RPMI7951 (cell line): ENCODE measurements at places on chromosomes 5 and 9. TPM values are rescaled to one million over a fixed set of nuclear protein-coding genes. Genes with fewer than 3 reads are reported as not detected.

The TSPAN17 gene
- total RNA-seq, result 18.5 and 23.7 TPM in 2 replicates

The COL27A1 gene
- total RNA-seq, result 2.8 and 4.7 TPM in 2 replicates

DNA sequence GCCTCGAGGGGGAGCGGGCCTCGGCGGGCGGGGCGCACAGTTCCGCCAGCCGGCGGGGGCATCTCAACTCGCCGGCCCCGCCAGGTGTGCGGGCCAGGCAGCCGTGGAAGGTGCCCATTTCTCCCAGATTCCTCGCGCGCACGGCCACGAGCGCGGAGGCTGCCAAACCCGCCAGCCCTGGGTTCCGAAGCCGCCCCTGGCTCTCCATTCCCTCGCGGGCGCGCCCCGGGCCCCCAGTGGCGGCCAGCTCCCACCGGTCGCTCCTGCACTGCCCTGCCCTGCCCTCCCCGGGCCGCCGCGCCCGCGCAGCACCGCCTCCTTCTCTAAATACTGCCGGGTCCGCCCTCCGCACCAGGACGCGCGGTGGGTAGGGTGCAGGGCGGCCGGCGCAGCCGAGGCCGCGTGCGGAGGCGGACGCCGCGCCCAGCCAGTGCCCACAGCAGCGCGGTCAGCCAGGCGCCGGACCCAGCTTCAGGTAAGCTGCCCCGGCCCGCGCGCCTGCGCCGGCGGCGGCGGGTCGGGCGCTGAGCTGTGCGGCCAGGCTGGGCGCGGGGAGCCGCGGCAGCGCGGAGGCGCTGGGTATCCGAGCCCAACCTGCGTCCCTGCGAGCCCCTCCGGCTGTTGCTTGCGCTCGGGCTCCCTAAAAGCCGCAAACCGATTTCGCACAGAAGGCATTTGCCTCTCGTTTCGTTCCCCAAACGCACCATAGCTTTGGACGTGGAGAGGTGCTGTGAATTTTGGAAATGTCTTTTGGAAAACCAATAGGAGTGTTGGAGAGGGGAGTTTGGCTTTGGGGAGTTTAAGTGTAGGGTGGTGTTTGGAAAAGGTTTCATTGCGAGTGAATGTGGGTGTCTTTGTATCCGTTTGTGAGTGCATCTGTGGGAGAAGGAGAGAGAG lies at the start of gene TMEM171:
Gene TMEM171, plus strand, starts transcription at position 354 of the 897 bp plus-strand sequence. CDS start 2,799 bp downstream, outside the sequence.
- DNase-seq, result peak; percentile 39

DNA sequence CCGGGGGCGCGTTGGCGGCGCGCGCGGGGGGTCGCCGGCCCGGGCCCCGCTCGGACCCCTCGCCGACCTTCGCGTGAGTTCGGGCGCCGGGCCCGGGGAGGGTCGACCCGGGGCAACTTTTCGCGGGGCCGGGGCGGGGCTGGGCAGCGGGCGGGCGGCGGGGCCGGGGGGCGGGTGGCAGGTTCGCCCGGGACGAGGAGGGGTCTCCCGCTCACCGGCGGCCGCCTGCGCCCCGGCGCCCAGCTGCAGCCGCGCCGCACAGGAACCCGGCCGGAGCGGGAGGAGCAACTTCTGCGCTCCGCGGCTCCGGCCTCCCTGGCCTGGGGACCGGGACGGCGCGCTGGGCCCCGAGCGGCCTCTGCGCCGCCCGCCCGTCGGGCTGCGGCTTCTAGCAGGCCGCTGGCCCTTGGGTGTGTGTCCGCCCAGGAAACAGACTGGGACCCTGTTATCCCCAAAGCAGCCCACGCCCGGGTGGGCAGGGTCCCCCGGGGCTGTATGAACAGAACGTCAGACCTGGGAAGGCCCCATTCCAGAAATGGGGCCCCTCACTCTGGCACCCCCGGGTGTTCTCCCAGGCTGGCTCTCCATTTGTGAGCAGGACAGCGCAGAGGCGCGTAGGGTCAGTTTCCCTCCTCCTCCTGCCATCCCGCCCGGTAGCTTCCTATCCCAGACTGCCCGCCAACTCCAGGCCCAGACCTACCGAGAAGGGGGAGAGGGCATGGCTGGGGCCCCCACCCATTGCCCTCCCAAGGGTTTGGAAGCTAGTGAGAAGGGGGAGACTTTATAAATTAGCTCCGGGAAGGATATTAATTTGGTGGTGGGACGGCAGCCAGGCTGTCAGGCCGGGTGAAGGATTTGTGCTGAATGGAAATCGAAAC lies 708 bp downstream of the RXRA start:
- peak; percentile 45 for DNase-seq

DNA sequence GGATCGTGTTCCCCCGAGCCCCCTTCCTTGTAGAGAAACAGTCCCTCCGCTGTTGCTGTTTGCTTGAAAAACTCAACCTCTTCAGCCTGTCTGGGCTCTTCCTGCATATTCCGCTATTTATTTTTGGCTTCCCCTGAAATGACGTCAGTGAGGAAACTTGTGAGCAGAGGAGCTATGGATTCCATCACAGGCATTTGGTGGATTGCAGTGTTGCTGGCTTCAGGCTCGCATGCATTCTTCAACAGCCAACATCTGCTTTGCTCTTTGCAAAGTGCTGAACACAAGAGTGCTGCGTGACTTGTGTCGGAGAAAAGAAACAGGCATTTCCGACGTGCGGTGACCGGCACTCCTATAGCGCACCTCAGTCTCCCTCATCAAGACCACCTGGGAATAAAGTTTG lies 232.7 kb downstream of the RFK start:
- no peak for DNase-seq

- DNase-seq, result no peak
These were observed 56.7 kb upstream of the GARNL3 start for GRCh38 chr9:127207734-127208410.
